Osteocyte (in vitro differentiated cells): ENCODE measurements at places on chromosomes 3 and 15.

- DNase-seq, result no peak
Measured at GRCh38 chr3:123026565-123027291, 835 bp downstream of the SEMA5B start.

GRCh38 chr15:50685191-50685975, 1.2 kb downstream of the TRPM7 start:
- DNase-seq, result no peak

GRCh38 chr15:43277231-43277823, 10.6 kb upstream of the TGM5 start:
- DNase-seq, result peak; percentile 56

GRCh38 chr3:10956531-10956930, 36.0 kb upstream of the SLC6A1 start:
- no peak for DNase-seq

DNA sequence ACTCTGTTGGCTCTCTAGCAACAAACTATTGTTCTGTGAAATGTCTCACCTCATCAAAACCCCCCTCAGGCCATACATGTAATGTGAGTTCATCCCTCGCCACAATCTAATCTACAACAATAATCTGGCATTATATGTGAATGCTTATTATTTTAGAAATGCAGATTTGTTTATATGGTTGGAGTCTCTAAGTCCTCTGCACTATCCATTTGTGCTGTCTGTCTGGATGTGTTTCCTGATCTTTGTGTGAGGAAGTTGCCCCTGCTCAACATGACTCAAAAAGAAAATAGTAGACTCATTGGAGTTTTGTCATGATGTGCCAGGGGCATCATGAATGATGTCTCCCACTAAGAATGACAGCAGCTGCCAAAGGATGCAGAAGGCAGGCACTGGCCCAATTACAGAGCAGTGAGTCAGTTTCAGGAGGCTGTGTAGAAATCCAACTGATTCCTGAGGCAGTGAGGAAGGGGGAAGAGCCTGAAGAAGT, 161.6 kb upstream of the PDZRN3 start:
- peak; percentile 88 for DNase-seq

- no peak for DNase-seq
Measured at GRCh38 chr3:188524052-188524451, 370.1 kb downstream of the LPP start.

DNA sequence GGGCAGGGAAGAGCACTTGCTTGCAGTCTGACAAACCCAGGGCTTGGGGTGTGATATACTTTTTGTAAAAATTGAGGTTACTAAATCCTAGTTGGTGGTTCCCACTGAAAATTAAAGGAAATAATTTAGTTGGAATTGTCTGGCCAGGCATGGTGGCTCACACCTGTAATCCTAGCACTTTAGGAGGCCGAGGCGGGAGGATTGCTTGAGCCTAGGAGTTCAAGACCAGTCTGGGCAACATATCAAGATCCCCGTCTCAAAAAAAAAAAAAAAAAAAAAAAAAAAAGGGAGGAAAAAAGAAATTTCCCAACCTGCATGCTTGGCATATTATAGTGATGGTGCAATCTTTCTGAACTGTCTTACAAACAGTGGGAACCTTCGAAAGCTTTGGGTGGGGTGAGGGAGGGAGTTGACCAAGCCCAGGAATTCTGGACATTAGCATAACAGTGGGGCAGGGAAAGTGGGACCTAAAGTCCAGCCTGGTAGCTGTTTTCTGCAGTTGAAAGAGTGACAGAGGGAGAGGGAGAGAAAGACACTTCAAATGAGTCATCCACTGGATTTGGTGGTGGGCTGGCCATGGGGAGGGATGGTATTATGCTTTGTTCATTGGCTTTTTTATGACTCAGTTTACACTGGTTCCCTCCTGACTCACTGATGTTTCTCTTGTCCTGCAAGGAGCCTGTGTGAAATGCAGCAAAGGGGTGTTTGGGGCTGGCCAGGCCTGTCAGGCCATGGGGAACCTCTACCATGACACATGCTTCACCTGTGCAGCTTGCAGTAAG, 41.1 kb downstream of the LIMD1 start:
- DNase-seq, result no peak

- no peak for DNase-seq
Measured at GRCh38 chr3:176587089-176587488, 610.2 kb downstream of the TBL1XR1 start.

DNA sequence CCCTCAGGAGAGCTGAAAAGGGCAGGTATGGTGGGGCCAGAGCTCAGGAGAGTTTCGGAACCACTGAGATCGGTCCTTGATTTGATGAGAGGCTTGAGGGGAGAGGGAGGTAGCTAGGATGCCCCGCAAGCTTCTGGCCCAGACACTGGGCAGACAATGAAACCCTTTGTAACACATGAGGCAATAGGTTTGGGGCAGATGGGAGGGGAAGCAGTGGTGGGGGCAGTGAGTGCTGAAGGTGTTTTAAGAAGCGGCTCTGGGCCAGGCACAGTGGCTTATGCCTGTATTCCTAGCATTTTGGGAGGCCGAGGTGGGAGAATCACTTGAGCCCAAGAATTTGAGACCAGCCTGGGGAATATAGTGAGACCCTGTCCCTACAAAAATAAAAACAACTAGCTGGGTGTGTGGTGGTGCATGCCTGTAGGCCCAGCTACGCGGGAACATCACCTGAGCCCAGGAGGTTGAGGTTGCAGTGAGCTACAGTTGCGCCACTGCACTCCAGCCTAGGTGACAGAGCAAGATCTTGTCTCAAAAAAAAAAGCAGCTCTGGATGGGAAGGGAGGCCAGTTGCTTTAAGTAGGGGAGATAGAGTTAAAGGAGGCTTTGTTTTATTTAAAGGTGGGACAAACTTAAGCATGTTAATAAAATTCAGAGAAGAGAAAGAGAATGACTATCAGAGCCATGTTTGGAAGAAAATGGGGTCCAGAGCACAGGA, 9.6 kb upstream of the SNX22 start:
- DNase-seq, result no peak

DNA sequence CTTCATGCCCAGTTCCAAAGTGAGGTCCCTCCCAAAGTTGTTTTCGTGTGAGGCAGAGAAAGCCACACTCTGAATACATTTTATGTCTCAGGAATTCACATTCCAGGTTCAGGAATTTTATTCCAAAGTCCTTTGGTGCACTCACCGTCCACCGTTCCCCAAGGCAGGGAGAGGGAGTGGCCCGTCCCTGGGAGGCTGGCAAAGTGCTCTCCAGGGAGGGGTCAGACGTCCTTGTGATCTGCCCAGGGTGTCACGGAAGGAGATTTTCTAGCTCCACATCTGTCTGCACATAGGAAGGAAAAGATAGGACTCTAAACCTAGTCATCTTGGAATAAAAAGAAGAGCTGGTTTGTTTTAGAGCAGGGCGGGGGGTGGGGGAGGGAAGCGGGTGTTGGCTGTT, 47.9 kb downstream of the KLF13 start:
- DNase-seq, result no peak

- DNase-seq, result no peak
Measured at GRCh38 chr15:57370929-57371328, 5.4 kb upstream of the CGNL1 start.

DNA sequence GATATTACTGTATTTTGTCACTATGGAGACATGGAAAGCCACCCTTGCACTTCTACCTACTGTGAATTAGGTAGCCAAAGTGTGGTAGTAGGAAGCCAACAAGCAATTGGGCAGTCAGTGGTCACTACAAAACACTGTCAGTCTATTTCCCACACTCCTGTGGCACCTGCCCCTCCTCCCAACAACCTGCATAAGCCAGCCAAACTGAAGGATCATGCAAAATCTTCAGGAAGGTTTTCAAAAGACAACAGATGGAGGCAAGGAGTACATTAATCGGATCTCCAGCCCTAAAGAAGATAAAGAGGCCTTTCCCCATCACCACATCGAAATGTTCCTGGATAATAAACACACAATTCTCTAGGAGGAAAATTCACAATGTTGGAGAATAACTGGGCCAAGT, 11.9 kb downstream of the POMGNT2 start:
- no peak for DNase-seq

DNA sequence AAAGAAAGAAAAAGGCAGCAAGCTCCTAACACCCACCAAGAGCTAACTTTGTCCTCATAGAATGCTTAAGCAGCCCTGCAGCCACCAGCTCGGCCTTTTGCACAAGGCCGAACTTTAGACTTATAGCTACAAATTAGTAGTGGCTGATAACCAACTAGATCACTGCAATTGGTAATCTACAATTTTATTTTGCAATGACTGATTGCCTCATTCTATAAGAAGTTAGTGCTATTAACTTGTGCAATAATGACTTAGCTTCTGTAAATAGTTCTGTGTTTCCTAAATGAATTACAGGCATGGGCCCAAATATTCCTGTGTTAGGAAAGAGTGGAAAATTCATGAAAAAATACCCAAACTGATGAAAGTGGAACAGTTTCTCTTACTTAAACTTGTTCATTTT, 284.8 kb upstream of the CFAP20DC start:
- DNase-seq, result no peak

DNA sequence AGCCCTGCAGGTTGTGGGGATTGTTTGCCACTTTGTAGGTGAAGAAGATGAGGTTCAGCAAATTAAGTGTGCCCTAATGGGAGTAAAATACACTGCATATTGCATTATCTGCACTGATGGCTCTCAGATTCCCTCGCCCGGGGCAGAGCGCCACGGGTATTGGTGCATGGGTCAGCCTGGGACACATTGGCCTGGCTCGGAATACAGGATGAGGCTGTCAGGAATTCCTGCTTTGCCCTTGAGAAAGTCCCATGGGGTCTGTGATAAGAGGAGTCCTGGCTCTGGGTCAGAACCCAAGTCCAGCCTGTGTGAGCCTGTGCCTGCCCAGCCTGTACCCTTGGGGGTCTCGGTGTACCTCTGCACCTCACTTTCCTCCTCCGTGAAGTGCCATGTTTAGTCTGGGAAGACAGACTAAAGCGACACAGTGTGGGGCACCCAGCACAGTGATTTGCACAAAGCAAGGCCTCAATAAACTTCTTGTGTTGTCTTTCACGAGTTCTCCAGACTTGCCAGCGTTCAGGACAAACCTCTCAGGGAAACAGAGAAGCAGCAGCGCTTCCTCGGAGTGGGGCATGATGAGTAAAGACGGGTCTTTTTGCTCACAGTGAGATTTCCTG, 107.6 kb downstream of the LRRK1 start:
- DNase-seq, result peak; percentile 70

GRCh38 chr15:38053205-38053604, 118.8 kb downstream of the TMCO5A start:
- DNase-seq, result no peak

DNA sequence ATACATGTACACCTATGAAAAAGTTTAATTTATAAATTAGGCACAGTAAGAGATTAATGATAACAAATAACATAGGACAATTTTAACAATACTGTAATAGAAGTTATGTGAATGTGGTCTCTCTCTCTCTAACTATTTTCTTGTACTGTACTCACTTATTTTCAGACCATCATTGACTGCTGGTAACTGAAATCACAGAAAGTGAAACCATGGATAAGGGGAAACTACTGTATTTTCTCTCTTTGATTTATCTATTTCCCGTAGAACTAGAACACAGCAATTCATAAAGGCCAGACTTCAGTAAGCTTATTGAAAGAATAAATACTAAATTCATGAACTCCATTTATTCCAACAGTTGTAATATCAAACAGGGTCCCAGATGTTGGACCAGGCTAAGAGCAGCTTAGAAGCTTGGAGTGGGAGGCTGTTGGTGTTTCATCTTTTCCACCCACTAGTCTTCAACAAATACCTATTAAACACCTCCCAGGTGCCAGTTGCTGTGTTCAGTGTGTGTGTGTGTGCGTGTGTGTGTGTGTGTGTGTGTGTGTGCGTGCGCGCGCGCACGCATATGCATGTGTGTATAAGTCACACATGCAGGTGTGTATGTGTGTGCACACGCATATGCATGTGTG, 235.4 kb downstream of the FOXP1 start:
- DNase-seq, result no peak

DNA sequence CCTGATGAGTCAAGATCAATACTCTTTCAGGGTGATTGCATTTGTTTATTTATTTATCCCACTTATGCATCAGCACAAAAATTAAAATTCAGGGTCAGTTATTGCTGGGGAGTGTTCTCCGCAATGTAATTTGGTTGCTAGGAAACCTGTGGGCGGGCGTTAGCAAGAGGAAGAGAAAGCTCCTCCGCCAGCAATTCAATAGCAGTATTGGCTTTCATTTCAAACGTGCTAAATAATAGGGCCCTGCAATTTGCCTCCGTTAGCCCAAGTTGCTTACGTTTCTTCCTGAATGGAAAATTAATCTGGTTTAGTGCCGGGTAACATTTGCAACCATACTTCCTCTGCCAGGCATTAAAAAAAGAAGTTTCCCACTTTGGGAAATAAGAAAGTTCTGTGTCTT, 35.5 kb upstream of the PLCL2 start:
- DNase-seq, result no peak

DNA sequence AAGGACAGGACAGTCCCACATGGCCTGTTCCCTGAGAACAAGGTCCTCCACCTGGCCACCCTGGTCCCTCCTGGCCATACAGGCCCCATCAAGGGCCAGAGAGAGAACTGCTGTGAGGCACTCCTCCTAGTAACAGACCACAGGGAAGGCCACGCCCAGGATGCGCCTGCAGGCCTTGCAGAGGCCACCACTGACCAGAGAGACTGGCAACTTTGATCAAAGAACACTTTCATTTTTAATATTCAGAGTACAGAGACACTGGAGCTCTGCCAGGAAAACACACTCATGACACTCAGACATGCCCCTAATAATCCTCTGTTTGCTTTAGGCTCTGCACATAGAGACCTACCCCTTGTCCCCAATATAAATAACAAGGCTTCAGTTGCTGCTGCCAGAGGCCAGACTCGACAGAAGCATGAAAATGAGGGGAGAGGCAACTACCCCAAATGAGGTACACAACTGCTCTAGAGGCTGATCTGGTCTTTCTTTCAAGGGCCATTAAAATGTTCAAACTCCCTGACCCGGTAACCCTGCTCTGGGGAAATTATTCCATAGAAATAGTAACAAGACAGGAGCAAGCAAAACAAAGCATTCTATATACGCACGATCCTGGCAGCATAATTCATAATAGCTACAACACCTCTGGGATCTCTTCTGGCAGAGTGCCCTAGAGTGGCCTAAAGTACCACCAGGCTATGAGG, 44.8 kb downstream of the CCDC12 start:
- no peak for DNase-seq

DNA sequence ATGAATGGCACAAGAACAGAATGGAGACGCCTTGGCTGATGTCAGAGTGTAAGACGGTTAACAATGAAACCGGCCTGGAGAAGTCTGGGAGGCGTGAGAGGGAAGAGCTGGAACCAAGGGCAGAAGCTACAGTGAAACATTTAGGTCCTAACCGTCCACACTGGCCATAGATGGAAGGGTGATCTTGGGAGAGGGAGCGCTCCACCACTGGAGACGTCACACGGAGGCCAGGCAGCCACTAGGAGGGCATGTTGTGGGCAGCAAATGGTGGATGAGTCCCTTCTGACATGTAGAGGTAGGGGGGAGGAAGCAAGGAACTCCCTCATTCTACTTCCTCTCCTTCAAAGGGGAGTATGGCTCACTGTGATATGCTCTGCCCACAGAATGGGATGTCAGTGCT, 23.8 kb downstream of the FEM1B start:
- no peak for DNase-seq

GRCh38 chr3:137992592-137992991, 17.4 kb upstream of the CLDN18 start:
- DNase-seq, result no peak
